ENCODE measurements at places on chromosomes 3 and 15. TPM values are rescaled to one million over a fixed set of nuclear protein-coding genes. Genes with fewer than 3 reads are reported as not detected.

The MBD4 gene
- 25.3 TPM for total RNA-seq

The RBMS3 gene
- not detected for total RNA-seq

The TCAIM gene
- total RNA-seq, result 21.1 TPM

The PEX5L gene
- total RNA-seq, result not detected

The MUSTN1 gene
- total RNA-seq, result 1.4 TPM

The VEPH1 gene
- total RNA-seq, result not detected

The WDR76 gene
- 11.1 TPM for total RNA-seq

The TNNC1 gene
- total RNA-seq, result 18.7 TPM

The ESYT3 gene
- total RNA-seq, result 4.1 TPM

The SIDT1 gene
- 0.07 TPM for total RNA-seq

The CCK gene
- not detected for total RNA-seq

The SLC24A5 gene
- total RNA-seq, result not detected

The BCHE gene
- total RNA-seq, result not detected

The PATL2 gene
- total RNA-seq, result not detected

The ADGRG7 gene
- total RNA-seq, result not detected

The MUC4 gene
- not detected for total RNA-seq

The OR5H15 gene
- total RNA-seq, result not detected

The GATM gene
- total RNA-seq, result 1.5 TPM

The SLC28A1 gene
- 0.31 TPM for total RNA-seq

The SST gene
- total RNA-seq, result not detected

The CDCP1 gene
- 0.18 TPM for total RNA-seq

The XPC gene
- 24.1 TPM for total RNA-seq

The GOLGA8Q gene
- total RNA-seq, result not detected

The GADL1 gene
- not detected for total RNA-seq

The PLCH1 gene
- total RNA-seq, result 3.0 TPM

The SEMA3G gene
- 2.0 TPM for total RNA-seq

Data from HepG2 (cell line).